Aorta (tissue), 5 donors: ENCODE measurements at places on chromosomes 2 and 18.
A peak's percentile ranks its signal among the peaks of the same experiment; 100 is the strongest.

- DNase-seq: peak; percentile 70
These were observed 24.9 kb downstream of the MTCL1 start for GRCh38 chr18:8730080-8730827.

DNA sequence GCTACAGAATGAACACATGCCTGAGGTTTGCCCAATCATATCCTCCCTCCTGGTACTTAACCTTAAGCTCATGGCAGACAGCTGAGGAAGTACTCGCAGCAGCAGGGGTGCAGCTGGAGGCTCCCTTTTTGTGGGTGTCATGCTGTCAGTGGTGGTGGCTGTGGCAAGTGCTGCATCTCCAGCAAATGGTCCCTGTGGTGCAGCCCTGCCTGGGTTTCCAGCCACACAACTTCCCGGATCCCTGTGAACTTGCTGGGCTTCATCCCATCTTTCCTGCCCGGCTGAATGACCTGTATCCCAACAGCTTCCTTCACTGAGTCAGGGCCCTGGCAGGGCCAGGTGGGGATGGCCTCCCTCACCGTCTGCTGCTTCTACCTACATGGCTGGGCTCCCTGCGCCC is 5.0 kb downstream of the TMEM185B start:
- DNase-seq: no peak

DNA sequence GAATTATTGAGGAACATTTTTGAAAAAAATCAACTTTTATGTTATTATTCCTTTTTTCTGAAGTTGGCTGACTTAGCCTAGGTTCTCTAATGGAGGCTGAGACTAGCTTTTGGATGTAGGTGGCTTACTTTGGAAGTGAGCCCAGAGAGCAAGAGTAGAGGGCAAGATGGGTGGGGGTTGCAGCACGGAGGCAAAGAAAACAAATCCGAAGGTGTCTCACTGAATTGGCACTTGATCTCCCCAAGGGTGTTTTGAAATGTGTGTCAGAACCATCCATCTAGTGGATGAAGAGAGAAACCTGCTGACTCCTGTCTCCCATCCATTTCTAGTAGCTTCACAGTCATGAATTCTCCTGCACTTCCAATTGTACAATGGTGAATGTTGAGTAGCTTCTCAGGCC is 390.7 kb downstream of the TMEM182 start:
- DNase-seq: no peak

GRCh38 chr2:106976548-106976947 is 90.6 kb upstream of the ST6GAL2 start:
- DNase-seq: peak; percentile 54

- no peak for DNase-seq
These were observed 173.1 kb downstream of the PTH2R start for GRCh38 chr2:208579678-208580077.

DNA sequence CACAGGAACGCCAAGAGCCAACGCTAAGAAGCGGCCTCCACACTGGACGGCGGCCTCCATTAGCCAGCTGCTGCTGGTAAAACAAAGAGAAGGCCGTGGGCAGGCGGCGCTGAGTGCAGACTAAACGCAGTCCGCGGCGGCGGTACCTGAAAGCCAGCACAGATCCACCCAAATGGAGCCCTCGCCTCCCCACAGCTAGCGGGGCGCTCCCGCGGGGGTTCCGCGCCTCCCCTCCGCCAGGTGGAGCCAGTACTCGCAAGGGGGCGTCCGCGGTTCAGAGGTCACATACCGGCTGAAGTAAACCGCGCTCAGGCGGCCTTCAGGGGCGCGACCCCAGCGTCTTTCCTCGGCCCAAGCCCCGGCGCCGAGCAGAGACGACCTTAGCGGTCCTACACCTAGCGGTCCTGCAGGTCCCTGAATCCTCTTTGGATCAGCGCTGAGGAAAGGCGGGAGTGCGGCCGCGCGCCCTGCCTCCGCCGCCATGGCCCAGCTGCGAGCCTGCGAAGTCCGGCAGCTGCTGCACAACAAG is 293.1 kb upstream of the ERBB4 start:
- no peak for DNase-seq

GRCh38 chr2:12009323-12009905 is 263.0 kb downstream of the LPIN1 start:
- DNase-seq: no peak

- no peak for DNase-seq
These were observed 300.1 kb upstream of the NXPH2 start for GRCh38 chr2:139080244-139080643.

DNA sequence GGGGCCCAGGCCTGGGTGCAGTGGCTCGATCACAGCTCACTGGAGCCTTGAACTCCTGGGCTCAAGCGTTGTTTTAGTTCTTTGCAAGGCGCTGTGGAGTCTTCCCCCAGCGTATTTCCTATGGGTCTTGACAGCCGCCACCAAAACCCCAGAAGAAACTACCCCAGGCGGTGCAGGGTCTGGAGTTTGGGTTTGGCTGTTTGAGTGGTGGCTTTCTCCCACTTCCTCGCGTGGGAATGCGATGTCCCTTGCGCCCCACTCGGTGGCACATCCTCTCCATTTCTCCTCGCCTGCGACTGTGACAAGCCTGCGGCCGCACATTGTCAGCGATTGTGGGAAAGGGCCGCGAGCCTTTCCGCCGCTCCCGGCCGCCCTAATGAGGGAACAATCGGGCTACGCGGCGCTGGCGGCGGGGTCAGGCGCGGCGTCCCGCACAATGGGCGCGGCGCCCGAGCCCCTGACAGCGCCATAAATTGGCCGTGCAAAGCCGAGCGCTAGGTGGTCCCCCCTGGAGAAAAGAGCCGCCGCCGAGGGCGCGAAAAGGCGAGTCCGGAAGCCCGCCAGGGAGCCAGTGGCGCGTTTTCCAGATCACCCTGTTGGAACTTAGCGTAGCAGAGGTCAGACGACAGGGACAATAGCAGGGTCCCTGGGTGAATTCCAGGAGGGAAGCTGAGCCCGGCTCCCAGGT is 194.9 kb upstream of the POU3F3 start:
- DNase-seq: no peak

GRCh38 chr2:209845666-209846065 is 74.0 kb downstream of the UNC80 start:
- no peak for DNase-seq

DNA sequence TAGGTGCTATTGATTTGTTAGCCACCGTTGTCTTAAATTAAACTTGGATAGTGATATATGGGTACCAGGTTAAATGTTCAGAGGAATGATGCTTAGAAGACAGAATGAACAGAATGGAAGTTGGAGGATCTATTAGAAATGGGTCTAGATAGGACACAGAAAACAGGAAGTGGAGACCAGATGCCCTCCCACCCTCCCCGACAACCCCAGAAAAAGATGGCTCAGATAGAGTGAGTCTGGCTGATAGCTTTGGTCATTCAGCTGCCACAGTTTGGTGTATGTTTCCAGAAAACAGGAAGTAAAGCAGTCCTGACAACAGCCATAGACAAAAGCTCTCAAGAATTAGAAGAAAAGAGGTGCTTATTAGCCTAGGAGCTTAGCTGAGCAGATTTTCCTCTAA is 71.5 kb upstream of the DSG1 start:
- no peak for DNase-seq

DNA sequence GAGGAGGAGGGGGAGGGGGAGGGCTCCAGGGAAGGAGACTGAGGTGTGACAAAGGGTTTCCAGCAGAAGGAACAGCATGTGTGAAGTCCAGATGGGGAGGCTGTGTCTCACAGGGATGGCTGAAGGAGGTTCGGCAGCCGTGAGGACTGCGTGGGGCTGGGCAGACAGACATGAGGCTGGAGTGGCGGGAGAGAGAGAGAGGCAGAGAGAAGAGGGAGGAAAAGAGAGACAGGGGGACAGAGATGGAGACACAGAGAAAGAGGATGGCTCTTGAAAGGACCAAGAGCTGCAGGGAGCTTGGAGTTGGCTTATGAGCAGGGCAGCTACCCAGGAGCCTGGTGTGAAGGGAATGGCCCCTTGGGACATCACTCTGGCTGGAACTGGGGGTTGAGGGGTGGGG is 138.9 kb upstream of the ASB18 start:
- no peak for DNase-seq

DNA sequence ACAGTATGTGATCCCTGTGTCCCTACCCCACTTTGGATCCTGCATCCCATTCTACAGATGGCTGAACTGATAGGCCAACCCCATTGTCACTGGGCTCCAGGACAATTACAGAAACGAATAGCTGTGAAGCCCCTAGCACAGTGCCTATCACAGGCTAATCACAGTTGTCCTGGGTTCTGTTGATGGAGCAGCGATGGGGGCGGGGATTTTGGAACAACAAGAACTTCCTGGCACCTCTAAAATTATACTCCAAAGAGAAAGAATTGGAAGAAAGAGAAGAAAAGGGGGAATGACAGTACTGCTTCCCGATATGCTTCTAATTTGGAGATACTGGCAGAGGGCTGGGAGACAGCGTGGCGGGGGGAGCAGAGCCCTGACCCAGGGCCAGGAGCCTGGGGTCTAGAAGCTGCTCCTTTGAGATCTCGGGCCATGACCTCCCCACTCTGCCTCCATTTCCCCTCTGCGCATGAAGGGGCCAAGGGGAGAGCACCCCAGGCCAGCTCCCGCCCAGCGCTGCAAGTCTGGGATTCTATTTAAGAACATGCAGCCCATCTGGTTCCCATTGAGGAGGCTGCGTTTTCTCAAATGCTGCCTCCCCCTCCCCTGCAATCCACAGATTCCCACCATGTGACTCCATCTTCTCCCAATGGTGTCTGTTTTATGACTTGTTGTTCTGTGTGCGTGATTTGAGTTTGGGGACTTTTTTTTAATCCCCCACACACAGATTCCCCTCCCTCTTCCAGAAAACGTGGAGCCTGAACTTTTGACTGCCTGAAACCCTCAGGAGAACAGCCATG is 202.7 kb downstream of the CYP26B1 start:
- DNase-seq: no peak

- peak; percentile 50 for DNase-seq
These were observed 585 bp upstream of the MOB1A start for GRCh38 chr2:74179063-74179865.

DNA sequence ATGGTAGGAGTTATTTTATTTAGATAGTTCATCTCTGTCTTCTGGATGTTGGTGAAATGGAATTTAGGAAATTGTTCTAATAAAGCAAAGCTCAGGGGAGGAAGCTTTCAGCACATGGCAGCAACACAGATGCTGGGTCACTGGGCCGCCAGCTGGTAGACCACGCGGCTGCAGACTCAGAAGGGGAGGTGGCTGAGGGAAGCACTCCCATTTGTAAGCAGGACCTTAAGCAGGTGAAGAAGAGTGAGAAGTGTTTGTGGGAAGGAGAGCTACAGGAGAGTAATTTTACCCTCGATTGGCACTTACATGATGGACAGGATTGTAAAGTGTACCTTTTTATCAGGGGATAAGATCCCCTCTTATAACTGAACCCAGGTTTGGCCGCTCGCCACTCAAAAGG is 24.4 kb downstream of the NMS start:
- DNase-seq: no peak

- DNase-seq: no peak
These were observed 137.1 kb downstream of the ARHGAP28 start for GRCh38 chr18:6866552-6867085.

DNA sequence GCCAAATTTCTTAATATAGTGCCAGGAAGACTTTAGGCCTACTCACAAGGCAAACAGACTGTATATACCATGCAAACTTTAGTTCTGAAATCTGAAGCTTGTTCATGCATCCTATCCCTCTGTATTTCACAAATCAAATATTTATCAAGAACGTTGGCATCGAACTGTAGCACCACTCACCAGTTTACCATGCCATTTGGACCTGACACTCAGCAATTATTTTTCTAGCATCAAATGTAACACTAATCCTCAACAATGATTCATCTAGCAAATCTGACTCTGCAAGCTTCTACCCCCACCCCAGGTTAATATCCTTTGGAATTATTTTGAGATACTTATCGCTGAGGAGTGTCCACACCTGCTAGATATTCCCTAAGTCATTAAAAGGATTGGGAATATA is 1506.6 kb downstream of the LRP1B start:
- no peak for DNase-seq

- no peak for DNase-seq
These were observed 1785.0 kb upstream of the LRRTM1 start for GRCh38 chr2:82089518-82089917.

DNA sequence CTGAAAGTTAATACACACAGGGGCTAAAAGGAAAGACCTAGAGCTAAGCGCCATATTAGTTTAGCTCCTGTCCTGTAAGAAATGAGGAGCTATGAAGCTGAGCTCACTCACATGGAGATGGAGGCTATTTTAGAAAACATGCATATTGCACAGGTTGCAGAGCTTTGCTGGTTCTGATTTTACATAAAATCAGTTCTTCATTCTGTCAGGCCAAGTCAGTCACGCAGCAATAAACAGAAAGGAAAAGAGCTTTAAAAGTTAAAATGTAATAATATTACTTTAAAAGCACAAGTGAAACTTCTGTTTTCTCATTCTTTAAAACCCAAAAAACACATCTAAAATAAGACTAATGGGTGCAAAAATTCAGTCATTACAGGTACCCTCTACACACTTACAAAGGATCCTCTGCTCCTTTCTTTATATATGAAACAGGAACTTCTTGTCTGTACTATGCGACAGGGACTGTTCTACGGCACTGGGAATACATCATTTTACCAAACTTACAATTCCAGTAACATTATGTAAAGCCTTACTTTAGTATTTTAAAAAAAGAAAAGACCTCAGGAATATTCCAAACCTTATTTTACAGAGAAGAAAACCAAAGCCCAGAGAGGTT is 113.8 kb downstream of the THADA start:
- no peak for DNase-seq

DNA sequence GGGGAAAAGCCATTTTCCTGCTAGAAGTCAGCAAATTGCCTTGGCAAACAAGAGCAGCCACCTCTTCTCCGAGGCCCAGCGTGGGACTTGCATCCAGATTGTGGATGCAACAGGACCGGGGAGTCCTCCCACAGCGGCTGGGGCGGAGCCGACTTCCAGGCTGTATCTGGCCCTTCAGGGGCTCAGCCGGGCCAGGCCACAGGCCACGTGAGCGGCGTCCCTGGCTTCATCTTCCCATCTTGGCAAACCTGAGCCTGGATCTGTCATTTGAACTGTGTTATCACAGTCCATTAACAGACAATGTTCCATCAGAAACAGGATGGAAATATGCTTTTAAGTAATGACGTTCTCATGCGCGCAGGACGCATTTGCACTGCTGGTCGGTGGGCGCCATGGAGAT is 483.5 kb upstream of the SALL3 start:
- peak; percentile 34 for DNase-seq

- DNase-seq: no peak
These were observed 122.8 kb upstream of the RMDN2 start for GRCh38 chr2:37802211-37802752.

GRCh38 chr2:104658144-104658835 is 195.6 kb upstream of the POU3F3 start:
- DNase-seq: no peak

- no peak for DNase-seq
These were observed 31.0 kb upstream of the C2orf66 start for GRCh38 chr2:196840171-196840570.
